ENCODE measurements at places on chromosomes 7 and 10.

- no peak for DNase-seq
Measured at GRCh38 chr10:121702351-121703320, 104.4 kb upstream of the FGFR2 start.

- no peak for DNase-seq
Measured at GRCh38 chr7:42913591-42913990, 1.7 kb upstream of the C7orf25 start.

DNA sequence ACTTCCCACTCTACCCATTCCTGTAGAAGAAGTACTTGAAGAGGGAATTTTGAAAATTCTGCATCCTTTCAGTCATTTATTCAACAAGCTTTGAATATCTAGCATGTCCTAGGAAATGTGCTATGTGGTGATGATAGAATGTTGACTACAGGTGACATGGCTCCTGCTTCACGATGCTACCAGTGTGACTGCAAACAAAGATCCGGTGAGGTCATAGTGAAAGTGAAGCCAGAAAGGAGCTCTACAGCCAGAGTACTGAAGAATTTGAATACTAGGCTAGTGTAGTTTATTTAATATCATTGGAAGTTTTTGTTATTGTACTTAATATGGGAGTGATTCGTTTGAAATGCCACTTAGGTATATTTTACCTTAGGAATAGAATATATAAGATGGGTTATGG, 348.1 kb downstream of the TFEC start:
- no peak for DNase-seq

DNA sequence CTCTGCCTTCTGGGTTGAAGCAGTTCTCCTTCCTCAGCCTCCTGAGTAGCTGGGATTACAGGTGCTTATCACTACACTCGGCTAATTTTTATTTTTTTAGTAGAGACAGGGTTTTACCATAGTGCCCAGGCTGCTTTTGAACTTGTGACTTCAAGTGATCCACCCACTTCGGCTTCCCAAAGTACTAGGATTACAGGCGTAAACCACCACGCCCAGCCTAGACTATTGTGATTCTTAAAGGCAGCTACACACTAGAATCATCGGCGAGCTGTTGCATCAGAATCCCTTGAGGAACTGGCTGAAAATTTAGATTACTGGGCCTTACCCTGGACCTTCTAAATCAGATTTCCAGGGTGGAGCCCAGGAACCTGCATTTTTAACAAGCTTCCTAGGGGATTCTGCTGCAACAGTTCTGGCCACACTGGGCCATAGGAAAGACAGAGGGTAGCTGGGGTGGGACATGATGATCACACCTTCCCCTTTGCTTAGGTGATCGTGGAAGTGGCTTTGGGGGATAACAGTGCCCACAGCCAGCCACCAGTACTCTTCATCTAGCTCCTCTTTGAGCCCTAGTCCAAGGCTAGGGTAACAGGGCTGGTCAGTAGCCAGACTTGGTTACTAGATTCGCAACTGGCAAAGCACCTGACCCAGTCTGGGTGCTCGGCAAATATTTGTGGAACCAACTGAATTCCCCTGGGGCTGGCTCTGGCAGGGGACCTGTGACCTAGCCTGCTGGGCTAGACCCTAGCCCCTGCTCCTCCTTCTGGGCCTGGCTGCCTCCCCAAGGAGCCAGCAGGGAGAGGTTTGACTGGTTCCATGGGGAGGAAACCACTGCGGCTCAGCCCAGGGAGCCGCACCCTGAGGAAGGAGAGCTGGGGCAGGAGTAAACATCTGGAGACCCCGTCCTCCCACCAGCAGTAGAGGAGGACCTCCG, 67.1 kb upstream of the DUSP5 start:
- no peak for DNase-seq

DNA sequence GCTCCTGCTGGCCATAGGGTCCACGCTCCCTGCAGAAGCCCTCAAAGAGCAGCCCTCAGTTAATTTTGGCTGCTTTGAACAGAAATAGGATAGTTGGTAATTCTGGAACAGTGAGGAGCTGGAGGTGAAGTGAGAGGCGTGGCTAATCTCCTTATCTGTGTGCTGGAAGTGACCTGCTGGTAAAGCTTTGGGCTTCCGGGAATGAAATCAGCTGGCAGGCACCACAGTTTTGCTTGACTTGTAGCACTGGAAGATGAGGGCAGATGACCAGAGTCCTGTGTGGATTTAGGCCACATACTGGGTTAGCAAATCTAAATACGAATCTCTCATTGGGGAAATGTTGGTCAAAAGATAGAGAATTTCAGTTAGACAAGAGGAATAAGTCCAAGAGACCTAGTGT, 10.2 kb downstream of the ATP6V0E2 start:
- no peak for DNase-seq

DNA sequence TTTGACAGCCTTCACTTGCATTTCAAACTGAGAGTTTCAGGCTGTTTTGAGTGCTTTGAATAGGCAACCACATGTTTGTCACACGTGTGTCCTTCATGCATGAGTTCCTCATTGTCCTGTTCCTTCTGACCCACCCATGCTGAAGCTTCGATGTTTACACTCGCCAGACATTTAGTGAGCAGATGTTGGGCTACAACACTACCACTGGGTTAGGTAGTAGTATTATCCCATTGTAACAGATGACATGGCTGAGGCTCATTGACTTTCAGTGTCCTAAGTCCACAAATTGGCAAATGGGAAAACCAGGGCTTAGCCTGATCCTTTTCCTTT, 456.1 kb downstream of the PHTF2 start:
- no peak for DNase-seq

GRCh38 chr7:120927454-120928103, 23.0 kb upstream of the ING3 start:
- DNase-seq = no peak

DNA sequence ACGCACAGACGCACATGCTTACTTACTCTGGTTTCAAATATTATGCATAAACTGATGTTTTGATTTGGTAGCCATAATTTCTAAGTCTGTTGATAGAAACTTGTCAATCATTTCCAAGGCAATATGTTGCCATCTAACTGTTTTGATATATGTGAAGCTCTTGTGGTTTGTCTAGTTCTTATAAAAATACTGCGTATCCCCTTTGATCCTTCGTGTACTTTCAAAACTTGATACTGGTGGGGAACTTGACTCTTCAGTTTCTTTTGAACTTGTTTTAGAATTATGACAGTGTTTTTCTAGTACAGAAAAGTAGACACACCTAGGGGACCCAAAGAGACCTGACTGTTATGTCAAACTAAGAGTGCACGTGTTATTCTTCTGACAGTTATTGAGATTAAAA, 708.0 kb downstream of the LRMDA start:
- no peak for DNase-seq

- DNase-seq = no peak
Measured at GRCh38 chr10:103493916-103494877, 692 bp downstream of the NEURL1 start.

DNA sequence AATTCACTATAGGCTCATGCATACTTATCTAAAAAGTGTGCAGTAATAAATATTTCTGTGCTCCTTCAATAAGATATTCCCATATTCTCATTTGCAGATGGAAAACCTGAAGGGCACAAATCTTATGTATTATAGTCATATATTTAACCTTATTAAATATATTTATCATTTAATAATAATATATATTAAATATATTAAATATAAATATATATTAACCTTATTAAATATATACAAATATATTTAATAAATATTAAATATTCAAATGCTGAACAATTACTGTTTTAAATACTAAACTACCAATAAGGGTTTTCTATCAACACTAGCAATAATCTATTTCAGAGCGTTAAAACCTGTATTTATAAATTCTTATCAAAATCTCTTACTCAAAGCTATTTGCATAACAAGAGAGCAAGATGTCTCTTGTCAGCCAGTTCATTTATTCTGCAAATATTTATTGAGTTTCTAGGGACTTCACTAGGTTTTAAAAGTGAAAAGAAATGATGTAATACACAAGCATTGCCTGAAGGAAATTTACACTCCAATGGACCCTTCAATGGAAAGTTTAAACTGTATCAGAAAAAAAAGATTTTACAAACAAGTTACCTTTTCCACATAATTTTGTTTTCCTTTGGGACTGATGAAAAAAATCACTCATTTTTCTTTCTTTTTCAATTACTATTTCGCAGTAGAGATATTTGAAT, 159.2 kb downstream of the AGMO start:
- DNase-seq = no peak

Measured in stimulated activated CD8-positive, alpha-beta memory T cell treated with anti-CD3 and anti-CD28 coated beads, Interleukin-7, amount 100 ng/mL, for 4 hours (primary cell).